ENCODE measurements at places on chromosomes 12 and 14. TPM values are rescaled to one million over a fixed set of nuclear protein-coding genes. Genes with fewer than 3 reads are reported as not detected.

GRCh38 chr14:87944987-87945604, 47.9 kb downstream of the GALC start:
- DNase-seq, result no peak

DNA sequence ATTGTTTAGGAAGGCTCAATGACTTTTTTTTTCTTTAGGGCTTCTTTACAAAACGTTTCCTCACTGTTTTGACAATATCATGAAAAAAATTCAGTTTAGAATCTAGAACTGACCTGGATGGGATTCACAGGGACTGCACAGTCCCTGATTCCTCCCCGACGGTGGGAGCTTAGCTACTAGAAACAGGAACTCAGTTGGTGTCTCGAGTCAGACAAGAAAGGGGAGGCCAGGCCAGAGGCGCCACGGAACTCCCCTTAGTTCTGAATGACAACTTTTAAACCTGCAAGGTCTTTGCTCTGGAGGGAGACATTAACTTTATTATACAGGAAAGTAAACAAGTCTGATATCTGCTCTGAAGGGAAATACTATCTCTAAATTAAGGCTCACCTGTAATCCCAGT, 45.4 kb upstream of the SRP54 start:
- no peak for DNase-seq

Gene C14orf39
- total RNA-seq, result 0.43 TPM

GRCh38 chr14:59511916-59512575, 27.7 kb downstream of the JKAMP start:
- DNase-seq, result no peak

DNA sequence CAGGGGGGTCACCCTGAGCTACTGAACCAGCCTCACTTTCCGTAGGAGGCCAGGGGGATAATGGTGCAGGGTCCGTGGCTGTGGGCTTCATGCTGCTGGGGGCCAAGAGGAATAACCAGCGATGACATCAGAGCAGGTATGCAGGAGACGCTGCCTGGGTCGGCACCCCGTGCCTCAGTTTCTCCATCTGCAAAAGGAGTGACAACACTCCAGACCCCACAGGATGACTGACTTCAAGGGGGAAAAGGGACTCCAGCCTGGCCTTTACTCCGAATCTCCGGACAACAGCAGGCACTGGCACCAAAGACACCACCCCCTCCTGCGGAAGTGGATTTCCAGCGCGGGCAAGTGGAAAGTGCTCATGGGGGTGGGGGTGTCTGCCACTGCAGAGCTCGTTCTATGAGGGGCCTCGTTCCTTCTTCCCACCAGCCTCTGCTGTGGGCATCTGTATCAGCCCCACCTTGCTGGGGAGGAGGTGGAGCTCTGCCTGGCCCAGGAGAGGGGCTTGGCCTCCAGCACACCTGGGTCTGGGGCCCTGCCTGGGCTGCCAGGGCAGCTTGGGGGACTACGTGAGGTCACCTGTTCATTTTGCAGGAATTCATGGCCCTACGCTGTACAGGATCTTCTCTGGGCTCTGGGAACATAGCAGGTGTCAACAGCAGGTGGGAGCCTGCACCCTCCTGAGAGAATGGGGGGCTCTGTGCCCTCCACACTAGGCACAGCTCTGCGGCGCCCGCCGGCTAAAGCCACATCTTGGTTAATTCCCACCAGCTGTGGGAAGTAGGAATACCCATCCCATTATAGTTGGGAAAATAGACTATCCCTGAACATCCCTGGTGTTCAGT, 216.6 kb upstream of the C14orf180 start:
- DNase-seq, result peak; percentile 55

Gene TESPA1
- total RNA-seq, result 1.00 TPM

DNA sequence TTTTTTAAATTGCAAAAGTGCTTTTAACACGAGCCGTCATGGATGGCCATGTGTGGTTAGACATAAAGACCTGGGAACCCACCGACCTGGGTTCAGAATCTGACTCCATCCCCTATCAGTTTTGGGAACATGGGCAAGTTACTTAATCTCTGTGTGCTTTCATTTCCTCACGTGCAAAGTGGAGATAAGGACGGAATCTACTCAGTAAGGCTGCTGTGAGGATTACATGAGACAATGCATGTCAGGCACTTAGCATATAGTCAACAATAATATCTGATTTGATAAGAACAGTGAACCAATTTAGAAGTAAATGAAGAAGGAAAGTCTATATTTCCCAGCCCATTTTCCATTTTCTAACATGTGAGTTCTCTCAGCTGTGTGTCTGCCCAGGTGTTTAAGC, 235.4 kb downstream of the SUDS3 start:
- no peak for DNase-seq

- DNase-seq, result no peak
These were observed 8.7 kb upstream of the JDP2 start for GRCh38 chr14:75418850-75419768.

DNA sequence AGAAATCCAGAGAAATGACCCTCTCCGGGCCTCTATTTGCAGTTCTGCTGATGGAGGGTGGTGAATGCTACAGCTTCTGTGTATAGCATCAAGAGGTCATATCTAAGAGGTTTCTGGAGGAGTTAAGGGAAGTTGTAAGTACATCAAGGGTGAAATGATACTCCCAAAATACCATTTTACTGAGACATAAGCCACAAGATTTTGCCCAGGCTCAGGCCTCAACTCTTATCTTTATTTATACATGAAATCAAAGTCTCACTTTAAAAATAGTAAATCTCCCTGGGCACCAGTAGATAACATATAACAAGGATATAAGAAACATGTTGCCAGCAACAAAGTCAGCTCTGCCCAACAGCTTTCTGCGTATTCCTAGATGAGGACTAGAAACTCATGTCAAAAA, 40.4 kb downstream of the NIN start:
- DNase-seq, result no peak

Gene PTPRO
- 5.6 TPM for total RNA-seq

Gene TMEM52B
- total RNA-seq, result not detected

GRCh38 chr12:115306380-115306779, 622.4 kb upstream of the TBX3 start:
- DNase-seq, result no peak

Gene LRP1-AS
- total RNA-seq, result not detected

Gene ZNF10
- total RNA-seq, result 9.2 TPM

Gene C12orf60
- total RNA-seq, result 0.74 TPM

DNA sequence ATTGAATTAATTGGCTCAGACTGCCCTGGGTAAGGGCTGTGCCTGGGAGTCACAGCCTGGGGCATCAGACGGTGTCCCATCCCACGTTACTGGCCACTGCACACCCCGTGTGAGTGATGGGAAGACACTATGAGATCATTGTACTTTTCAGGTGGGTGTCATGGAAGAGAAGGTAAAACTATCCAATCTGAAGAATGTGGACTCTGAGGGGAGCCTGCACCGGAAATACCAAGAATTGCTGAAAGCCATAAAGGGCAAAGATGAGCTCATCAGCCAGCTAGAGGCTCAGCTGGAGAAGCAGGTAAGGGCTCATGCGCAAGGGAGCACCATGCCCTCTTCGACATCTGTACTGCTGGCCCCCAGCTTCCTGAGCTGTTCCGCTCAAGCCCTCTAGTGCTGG, 24.0 kb downstream of the PLEKHH1 start:
- DNase-seq, result peak; percentile 15

Gene KRT71
- not detected for total RNA-seq

- no peak for DNase-seq
These were observed 56.4 kb downstream of the PITPNM2 start for GRCh38 chr12:123094349-123095077.

Gene ARPC3
- 167 TPM for total RNA-seq

Gene AQP5
- total RNA-seq, result not detected

DNA sequence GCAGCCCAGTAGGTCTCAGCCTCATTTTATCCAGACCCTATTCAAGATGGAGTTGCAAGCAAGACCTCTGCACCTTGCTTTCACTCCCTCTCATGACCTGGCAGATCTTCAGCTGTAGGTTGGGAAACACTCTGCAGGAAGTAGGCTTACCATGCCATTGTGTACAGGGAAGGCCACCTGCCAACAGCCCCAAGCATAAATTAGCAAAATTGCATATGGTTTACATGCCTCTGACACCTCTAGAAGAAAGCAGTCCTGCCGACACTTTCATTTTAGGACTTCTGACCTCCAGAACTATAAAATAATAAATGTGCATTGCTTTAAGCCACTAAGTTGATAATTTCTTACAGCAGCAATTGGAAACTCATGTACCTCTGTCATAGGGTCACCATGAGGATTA, 96.9 kb downstream of the SLC15A4 start:
- DNase-seq, result no peak

DNA sequence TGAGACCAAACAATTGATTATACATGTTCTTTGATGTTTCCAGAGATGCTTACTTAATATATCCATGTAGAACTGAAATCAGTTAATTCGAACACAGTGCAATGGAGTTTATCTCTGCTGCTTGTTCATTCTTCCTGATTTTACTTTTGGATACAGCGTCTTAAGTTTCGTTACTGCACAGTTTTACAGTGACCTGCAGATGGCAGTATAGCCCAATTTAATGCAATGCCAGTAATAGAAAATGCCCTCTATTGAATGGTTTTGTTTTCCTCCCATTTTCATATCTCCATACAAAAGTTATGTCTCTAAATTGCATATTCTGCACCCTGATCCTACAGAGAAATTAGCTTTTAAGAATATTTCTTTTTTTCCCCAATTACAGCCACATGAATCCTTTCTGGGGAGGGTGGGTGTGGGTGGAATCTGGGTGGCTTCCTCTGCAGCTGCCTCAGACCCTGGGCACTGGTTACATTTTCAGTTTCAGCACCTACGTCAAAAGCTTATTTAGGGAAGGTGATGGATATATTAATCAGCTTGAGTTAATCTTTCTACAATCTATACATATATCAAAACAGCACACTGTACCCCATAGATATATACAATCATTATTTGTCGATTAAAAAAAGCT, 101.1 kb upstream of the DCD start:
- no peak for DNase-seq

DNA sequence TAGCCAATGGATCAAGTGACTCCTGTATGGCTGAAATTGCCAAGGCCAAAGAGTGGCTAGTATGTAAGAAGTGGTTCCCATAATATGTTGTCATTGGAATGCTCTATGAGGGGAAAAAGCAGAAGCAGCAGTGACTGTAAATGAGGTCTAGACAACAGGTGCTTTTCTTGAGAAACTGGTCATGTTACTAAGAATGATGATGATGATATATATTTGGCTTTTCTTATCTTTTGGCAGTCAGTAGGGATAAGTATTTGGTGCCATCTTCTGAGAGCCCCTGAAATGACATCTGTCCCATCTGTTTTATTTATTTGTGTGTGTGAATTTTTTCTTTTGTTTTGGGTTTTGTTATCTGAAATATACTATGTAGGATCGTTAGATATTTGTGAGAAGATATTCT, 141.7 kb downstream of the SYT1 start:
- DNase-seq, result no peak

DNA sequence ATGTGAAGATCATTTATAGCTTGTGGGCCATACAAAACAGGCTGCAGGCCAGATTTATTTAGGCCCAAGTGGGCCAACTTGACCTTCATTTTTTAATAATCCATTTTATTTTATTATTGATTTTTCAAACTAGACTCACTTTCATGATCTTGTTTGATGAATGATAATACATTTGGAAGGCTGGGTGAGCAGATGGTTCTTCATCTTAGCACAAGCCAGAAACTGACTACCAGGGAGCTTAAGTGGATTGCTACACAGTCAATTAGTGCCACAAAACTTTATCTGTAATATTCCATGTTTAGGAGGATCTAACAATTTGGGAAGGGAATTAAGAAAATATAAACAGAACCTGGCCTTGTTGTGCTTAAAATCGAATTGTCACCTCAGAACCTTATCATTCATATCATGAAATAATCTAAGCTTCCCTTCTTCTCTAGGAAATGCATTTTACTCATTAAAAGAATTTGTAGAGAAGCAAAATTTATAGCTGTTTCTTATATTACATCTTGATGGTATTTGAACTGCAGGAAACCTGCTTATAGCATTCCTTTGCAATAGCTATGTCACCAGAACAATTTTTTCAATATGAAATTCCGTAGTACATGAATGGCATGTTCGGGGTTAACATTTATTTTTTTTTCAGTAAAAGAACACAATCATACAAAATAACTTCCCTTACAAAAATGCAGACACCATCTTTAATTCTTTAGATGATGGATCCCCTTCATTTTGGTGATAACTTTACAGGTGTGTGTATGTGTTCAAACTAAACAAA, 62.0 kb upstream of the CSRP2 start:
- no peak for DNase-seq

Gene MEG3
- 56.2 TPM for total RNA-seq

- no peak for DNase-seq
These were observed 116.6 kb downstream of the GCH1 start for GRCh38 chr14:54785778-54786770.

GRCh38 chr12:116222358-116222757, 55.1 kb downstream of the MED13L start:
- no peak for DNase-seq

DNA sequence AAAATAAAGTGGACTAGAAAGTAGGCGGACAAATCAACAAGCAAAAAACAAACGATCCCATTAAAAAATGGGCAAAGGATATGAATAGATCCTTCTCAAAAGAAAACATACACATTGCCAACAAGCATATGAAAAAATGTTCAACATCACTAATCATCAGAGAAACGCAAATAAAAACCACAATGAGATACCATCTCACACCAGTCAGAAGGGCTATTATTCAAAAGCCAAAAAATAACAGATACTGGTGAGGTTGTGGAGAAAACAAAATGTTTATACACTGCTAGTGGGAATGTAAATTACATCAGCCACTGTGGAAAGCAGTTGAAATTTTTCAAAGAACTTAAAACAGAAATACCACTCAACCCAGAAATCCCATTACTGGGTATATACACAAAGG, 70.3 kb downstream of the RPS6KA5 start:
- no peak for DNase-seq

- no peak for DNase-seq
These were observed 129.0 kb upstream of the HMGA2 start for GRCh38 chr12:65695113-65695865.

- no peak for DNase-seq
These were observed 121.6 kb downstream of the PHLDA1 start for GRCh38 chr12:75909714-75910656.

Gene CARMIL3
- 0.14 TPM for total RNA-seq

- no peak for DNase-seq
These were observed 2.6 kb downstream of the WSCD2 start for GRCh38 chr12:108131657-108132126.

DNA sequence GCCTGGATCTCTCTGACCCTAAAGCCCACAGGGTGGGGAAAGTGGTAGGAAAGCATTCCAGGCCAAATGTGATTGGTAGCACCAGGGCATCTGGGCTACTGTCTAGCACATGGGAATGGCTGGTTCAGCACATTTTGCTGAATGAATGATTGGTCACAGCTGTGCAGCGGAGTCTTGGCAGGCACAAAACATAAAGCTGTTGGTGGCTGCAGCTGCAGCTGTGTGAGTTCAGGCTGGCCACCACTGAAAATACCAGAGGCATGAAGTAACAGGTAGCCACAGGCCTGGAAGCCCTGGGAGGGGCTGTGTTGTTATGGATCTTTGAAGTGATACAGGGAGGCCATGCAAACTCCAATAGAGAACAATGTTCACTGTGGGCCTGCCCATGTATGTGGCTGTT, 72.7 kb downstream of the MYRFL start:
- no peak for DNase-seq
